IMR-90 (cell line): ENCODE measurements at places on chromosomes 7 and 10.

- no peak overlapping the region for H3K4me3 ChIP-seq
- no peak for DNase-seq
- H3K27me3 ChIP-seq, result no peaks in the 10 kb centered on the region
- H3K36me3 ChIP-seq, result no peaks in the 10 kb centered on the region
- H3K4me1 ChIP-seq, result no peaks in the 10 kb centered on the region
- no peak overlapping the region for H3K27ac ChIP-seq
Observed at GRCh38 chr7:79604841-79605240, 151.4 kb upstream of the MAGI2 start.

DNA sequence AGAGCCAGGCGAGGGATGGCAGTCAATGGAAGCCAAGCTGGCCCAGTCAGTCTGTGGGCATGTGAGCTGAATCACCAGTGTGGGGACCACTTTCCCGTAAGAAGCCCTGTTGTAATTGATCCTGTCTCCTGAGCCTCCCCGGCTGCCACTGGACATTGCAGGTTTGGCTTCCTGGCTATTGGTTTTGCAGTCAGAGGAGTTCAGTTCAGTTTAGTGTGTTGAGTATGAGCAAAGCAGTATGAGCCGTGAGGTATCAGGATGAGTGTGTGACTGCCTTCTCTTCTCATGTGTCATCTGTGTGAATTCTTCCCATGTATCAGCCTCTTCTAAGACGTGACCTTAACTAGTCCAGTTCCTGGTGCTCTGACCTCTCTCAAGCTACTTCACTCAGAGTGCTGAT, 227.4 kb downstream of the PRKG1 start:
- no peak overlapping the region for H3K27ac ChIP-seq
- H3K36me3 ChIP-seq, result no peaks in the 10 kb centered on the region

DNA sequence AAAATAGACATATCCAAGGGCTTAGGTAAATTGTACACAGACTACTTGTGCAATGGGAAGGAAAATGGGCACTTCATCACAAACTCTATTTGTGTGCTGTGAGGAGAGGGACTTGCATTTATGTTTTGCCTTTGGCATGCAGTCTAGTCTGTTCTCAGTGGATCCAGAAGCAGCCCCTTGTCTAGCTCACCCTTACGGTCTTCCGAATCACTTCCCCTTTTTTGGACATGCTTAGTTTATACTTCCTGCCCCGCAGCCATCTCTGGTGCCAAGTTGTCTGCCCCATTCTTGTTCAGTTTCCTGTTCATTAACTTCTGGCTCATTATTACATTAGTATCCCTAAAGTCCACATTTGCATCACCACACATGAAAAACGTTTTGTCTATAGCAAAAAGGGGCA, 161.6 kb downstream of the NRCAM start:
- peaks cover 2% of the 10 kb centered on the region; the same call in 1 of the 2 replicates for H3K27me3 ChIP-seq
- no peaks in the 10 kb centered on the region for H3K4me1 ChIP-seq
- no peaks in the 10 kb centered on the region for H3K36me3 ChIP-seq
- no peak for DNase-seq
- H3K27ac ChIP-seq, result no peak overlapping the region

- peak; percentile 79 for DNase-seq
- no peaks in the 10 kb centered on the region for H3K27me3 ChIP-seq
- H3K4me3 ChIP-seq, result no peak overlapping the region
- peaks cover 17% of the 10 kb centered on the region for H3K4me1 ChIP-seq
Observed at GRCh38 chr10:77351386-77351785, 286.2 kb downstream of the KCNMA1 start.
